ENCODE measurements at places on chromosomes 2 and 18. TPM values are rescaled to one million over a fixed set of nuclear protein-coding genes. Genes with fewer than 3 reads are reported as not detected.

- DNase-seq, result no peak
Measured at GRCh38 chr2:160892204-160892603, 268.0 kb upstream of the TANK start.

DNA sequence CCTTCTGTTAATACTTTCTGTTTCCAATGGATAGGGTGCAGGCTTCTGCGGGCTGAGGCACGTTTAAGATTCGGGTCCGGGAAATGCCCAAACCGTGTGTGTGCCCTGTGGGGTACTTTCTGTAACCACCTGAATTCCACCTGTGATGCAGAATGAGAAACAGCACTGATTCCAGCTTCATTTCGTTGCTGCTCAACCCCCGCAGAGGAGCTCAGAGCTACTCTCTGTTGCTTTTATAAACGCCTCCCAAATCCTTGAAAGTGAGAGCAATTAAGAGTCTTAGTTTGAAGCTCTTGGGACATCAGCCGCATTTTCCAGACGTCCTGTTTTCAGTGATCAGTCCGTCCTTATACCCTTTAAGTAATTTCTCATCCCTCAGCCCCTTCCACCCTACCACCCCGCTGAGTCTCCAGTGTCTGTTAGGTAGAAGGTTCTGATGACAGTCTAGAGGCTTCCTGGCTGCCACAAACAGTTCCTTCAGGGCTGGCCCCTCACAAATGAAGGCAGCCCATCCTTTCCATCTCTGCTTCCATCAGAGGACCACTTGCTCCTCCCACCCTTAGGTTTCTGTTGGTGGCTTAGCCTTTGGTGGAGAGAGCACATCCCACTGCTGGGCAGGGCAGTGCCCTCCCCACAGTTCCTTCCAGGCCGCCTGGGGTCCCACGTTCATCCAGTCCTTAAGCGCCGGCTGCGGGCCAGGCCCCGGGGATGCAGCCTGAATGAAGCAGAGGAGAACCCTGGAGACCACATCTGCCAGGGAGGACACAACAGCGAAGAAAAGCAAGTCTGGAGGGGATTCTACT is 230.1 kb downstream of the SEPTIN10 start:
- DNase-seq, result peak; percentile 2

Gene TMEM163
- not detected for total RNA-seq

Gene CFAP221
- not detected for total RNA-seq

Gene IL1RN
- 1.2 TPM for total RNA-seq

Gene PLEKHM3
- 7.0 TPM for total RNA-seq

Gene SMIM21
- not detected for total RNA-seq

Gene CIB4
- not detected for total RNA-seq

GRCh38 chr2:43160778-43161177 is 65.6 kb downstream of the ZFP36L2 start:
- no peak for DNase-seq

- DNase-seq, result no peak
Measured at GRCh38 chr2:172251231-172251630, 148.5 kb upstream of the DLX2 start.

GRCh38 chr2:207394812-207395534 is 134.8 kb upstream of the CREB1 start:
- peak; percentile 71 for DNase-seq

DNA sequence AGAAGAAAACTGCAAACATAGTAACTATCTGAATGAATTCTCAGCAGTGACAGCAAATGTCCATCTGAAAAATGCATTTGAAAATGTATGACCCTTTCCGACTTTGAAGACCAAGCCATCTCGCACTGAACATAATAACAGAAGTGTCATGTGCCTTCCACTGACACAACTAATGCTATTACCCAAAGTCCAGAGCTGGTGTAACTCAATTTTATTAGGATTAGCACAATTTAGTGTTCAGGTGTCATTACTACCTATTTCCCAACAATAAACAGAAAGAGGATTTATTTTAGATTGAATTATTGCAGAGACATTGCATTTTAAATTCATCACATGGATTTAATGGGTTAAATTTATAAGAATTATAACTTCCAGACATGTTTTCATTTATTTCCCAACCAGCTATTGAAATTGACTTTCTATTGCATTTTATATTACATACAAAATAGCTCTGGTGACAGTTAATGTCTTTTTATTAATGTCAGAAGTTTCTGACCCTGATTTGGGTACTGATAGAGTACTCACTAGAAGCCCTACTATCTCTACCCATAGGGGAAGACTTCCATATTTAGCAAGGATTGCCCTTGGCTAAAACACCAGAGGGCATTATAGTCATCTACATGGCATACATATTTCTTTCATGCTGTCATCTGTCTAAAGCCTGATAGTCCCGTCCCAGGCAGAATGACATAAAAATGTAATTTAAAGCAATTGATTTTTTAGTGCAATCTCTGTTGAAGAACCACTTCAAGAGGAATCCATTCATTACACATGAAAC is 7.0 kb upstream of the STK39 start:
- DNase-seq, result no peak

Gene ST8SIA5
- not detected for total RNA-seq

DNA sequence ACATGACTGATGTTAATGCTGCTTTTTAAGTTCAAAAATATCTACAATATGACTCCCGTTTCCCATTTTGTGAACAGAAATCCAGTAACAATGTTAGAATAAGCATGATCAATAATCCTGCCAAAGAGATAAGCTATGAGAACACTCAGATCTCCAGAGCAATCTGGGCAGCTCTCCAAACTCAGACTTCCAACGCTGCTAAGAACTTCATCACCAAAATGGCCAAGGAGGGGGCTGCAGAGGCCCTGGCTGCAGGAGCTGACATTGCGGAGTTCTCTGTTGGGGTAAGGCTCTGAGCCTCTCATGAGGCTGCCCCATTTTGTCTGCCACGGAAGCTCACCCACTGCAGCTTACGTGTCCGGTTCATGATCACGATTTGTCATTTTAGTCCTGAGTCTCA is 68.4 kb downstream of the UGGT1 start:
- no peak for DNase-seq

GRCh38 chr18:9661564-9661963 is 46.5 kb upstream of the RAB31 start:
- DNase-seq, result no peak

DNA sequence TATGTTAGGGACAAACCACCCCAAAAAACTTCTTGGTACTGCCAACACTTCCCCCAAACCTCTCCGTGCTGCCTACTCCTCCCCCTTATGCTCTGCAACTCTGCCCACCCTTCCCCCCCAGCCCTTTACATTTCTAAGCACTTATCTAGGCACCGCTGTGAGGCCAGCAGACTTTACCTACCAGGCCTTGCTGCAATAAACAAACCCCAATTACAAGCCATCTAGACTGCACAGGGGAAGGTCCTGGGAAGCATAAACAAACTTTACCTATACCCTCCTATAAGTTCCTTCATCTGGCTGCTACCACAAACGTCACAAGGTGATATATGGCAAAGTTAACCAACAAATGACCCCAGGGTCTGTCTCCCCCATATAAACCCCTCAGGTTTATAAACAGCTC is 259.4 kb upstream of the GULP1 start:
- no peak for DNase-seq

Gene C1QL2
- not detected for total RNA-seq

Gene PDIA6
- 103 TPM for total RNA-seq

- DNase-seq, result no peak
Measured at GRCh38 chr2:205058409-205058808, 513.1 kb downstream of the PARD3B start.

Gene C2orf15
- 1.4 TPM for total RNA-seq

GRCh38 chr2:162297925-162298552 is 20.4 kb downstream of the IFIH1 start:
- DNase-seq, result peak; percentile 74

DNA sequence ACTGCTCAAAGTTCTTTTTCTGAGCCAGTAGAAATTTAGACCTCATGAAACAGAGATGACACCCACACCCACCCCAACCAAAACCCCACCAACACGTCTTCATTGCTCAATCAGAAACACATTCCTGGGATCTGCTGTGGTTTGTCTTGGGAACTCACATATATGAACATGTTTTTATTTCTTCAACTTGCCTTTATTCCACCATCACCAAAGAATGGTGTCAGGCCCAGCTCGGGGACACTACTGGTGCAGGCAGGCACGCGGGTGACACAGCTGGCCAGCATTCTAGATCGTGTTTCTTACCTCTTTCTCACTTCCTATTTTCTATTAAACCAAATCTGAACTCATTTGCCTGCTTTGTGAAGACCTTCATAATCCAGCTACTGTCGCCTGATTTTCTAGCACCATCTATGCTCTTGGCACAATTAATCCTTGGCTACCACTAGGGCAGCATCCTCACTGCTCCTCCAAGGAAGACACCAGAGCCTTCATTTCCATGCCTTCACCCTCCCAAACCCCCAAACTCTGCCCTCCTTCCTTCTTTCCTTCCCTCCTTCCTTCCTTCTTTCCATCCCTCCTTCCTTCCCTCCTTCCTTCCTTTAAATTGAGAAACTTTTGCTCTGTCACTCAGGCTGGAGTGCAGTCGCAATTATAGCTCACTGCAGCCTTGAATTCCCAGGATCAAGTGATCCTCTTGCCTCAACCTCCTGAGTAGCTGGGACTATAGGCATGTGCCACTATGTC is 157.1 kb downstream of the BCL2 start:
- peak; percentile 44 for DNase-seq

All from activated naive CD4-positive, alpha-beta T cell treated with anti-CD3 and anti-CD28 coated beads for 36 hours (primary cell).